ACHN (cell line): ENCODE measurements at places on chromosomes 13 and 19.

- DNase-seq, result no peak
Measured at GRCh38 chr13:107642831-107643230, 572.5 kb downstream of the LIG4 start.

DNA sequence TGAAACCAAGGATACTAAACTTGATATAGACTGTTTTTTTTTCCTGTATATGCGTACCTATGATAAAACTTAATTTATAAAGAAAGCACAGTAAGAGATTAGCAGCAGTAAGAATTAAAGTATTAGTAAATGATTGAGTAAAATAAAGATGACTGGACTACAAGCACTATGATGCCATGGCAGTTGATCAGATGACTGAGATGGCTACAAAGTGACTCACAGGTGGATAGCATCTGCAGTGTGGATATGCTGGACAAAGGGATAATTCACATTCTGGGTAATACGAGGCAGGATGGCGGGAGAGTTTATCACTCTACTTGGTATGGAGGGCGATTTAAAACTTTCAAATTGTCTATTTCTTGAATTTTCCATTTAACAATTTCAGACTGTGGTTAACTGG is 11.8 kb downstream of the HTR2A start:
- DNase-seq, result peak; percentile 54

DNA sequence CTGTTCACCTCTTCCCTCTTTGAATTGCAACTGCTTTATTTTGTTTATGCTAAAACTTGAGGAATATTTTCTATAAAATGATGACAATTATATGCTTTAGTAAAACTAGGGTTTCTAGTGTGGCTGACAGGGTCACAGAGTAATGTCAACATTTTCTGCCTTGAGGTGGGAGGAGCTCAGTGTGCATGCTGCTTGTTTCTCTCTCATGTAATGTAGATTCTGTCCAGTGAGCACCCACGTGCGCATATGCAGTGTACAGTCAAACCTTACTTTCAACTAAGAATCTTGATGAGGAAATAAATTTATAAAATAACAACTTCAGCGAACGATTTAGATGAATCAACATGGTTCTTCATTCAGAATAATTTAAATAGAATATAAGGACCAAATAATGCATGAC is 603.9 kb downstream of the PCDH17 start:
- no peak for DNase-seq

GRCh38 chr19:38062959-38063761 is 156.2 kb downstream of the SIPA1L3 start:
- DNase-seq, result no peak

DNA sequence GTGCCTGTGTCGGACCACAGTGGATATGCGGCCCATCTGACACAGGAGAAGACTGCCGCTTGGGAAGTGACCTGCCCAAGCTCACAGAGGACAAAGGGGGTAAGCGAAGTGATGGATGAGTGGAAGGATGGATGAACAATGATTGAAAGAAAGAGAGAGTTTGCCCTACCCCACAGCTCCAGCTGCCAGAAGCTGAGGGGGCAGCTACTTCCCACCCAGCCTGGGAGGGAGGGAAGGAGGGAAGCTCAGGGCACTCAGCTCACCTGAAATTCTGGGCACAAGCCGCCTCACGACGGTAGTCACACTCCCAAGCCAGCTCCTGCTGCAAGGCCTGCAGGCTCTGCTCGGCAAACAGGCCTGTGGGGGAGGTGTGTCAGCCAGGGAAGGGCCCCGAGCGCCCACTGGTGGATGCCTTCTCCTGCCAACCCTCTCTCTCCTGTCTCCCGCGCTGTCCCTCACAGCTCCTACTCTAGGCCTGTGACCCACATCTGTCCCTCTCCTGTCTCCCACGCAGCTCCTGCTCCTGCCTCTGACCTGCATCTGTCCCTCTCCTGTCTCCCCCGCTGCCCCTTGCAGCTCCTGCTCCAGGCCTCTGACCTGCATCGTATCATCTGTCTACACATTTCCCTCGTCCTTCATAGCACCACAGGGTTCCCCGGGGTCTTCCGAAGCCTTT is 12.0 kb upstream of the NUMBL start:
- DNase-seq, result no peak

DNA sequence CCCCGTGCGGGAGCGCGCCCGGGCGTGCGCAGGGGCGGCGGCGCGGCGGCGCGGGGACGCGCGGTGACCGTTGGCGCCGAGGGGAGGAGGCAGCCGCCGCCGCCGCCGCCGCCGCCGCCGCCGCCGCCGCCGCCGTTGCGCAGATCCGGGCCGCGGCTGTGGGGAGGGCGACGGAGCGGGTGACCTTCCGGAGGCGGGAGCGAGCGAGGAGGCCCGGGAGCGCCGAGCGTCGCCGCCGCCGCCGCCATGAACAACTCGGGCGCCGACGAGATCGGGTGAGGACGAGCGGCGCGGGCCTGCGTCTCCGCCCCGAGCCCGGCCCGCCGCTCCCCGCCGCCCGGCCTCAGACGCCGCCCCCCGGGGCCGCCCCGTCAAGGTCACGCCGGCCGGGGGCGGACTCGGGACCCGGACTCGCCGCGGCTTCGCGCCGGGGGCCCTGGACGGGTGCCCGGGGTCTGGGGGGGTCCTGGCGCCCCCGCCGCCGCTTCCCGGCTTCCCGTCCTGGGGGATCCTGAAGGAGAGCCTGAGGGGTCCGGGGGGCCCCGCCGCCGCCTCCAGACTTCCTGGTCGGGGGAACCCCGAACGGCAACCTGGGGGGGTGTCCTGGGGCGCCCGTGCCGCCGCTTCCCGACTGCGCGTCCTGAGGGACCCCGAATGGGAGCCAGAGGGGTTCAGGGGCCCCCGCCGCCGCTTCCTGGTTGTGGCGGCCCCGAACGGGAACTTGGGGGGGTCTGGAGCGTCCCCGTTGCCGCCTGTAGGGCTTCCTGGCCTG is at the start of gene DAZAP1:
Gene DAZAP1 (plus strand): TSS at position 59 of the 772 bp plus-strand sequence. CDS start 188 bp downstream, at position 247.
- DNase-seq, result no peak

DNA sequence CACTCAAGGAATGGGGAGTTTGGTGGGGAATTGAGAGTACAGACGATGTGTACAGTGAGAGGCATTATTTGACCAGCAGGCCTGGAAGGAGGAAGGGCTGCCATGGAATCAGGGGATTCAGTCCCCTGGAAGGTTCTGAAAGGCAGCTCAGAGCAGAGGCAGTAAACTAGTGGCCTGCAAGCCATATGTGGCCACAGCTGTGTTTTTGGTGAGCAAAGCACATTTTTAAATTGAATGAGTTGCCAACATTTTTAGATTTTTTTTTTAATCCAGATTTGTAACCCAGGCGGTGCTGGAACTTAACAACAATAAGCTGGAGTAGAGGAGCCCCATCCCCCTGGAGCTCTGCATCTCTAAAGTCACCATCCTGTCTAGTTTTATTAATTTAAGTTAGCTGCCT is 95.3 kb upstream of the IPO5 start:
- no peak for DNase-seq

DNA sequence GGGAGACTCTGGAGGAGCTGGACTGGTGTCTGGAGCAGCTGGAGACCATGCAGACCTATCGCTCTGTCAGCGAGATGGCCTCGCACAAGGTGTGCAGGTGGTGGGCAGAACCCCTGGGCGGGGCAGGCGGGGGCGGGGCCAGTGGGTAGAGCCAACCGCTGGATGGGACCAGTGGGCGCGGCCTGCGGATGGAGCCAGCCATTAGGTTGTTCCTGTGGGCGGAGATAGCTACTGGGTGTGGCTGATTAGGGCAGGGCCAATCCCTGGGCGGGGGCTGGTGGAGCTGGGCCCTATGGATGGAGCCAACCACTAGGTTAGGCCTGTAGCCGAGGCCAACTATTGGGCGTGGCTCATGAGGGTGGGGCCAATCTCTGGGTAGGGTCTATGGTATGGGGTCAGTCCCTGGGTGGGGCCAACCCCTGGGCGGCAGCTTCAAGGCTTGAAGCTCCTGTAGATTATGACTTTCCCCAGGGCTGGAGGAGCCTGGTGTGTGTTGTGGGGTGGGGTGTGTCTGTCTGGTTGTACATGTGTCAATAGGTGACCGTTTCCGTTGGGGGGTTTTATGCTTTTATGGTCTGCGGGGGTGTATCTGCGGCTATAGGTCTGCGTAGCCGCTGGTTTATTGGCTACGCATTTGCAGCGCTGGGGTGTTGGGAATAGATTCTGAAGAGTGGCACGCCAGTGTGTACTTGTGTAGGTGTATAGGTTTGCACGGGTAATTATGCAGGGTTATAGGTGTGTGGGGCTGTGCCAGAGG is 30.7 kb downstream of the PDE4A start:
- DNase-seq, result no peak

DNA sequence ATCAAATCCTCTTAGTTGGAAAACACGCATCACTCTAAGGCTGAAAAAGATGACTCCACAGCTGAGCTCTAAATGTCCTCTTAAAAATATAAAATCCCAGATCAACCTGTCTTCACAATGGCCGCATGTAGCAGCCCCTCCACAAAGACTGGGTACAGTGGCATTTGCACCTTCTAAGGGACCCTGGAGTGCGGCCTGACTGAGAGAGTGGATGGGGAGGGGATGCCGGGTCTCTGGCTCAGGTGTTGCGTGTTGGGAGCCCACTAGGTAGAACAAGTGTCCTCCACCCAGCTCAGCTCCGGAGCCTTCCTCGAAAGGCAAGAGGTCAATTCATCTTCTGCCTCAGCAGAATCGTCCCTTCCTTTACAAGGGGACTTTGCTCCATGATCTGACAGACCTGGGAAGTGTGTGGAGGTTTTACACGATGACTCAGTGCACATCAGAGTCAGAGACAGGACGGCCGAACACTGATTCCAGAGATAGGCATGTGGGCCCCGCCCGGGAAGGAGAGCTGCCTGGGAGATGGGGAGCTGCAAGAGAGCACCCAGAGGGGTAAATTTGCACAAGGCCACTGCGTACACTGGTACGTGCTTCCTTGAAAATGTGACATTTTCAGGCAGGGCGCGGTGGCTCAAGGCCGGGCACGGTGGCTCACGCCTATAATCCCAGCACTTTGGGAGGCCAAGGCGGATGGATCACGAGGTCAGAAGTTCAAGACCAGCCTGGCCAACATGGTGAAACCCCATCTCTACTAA is 23.5 kb upstream of the SLC15A1 start:
- DNase-seq, result peak; percentile 78

- no peak for DNase-seq
Measured at GRCh38 chr13:102935896-102936321, 90.1 kb downstream of the ERCC5 start.
